Stimulated activated CD8-positive, alpha-beta memory T cell treated with anti-CD3 and anti-CD28 coated beads, Interleukin-15, amount 100 ng/mL, for 1 hour (primary cell): ENCODE measurements at places on chromosomes 16 and 17.

DNA sequence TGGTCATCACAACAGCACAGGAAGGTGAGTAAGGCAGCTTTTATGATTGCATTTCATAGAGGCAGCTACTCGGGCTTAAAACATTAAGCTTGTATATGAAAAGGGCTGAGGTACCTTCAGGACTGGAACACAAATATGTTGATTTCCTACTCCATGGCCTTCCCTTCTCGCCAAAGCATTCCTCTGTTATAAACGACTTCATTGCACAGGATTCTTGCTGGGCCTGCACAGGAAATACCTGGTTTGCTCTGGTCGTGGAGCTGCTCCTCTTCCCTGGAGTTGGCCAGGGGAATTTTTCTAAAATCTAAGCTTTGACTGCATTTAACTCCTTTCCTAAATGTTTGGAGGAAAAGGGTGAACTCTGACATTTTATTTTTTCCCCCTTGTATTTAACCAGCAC is 49.0 kb downstream of the CHD9 start:
- no peak for DNase-seq

DNA sequence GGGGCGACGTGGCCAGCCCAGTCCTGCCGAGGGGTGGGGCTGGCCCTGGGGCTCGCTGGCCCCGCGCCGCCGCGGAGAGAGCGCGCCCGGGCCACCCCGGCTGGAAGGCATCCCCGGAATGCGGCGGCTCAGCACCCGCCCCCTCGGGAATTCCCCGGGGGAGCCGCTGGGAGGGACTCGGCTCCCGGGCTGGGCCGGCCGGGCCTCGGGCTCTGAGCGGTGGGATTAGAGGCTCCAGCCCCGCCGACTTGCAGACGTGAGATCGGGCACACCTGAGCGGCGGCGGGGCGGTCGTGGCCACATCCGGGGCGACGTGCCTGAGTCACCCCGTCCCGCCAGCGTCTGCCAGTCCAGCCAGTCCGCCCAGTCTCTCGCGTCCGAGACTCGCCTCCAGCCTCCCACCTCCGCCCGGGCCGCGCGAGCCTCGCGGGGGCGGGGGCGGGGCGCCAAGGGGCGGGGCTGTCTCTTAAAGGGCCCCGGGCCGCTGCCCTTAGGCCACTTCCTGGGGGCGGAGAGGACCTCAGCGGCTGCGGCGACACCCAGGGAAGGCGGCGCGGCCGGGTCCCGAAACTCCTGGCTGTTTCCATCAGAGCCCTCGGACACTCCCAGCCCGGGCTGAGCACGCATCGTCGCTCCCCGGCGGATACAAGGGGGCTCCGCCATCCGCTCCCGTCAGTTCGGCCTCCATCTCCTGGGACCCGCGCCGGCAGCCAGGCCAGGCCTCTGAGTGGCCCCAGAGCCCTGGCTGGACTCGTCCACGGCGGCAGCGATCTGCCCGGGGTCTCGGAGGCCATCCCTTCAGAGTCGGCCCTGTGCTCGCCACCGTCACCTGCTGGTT is at the start of gene KCTD11:
KCTD11 (plus strand) TSS at position 498 of the 838 bp plus-strand sequence.
- peak; percentile 42 for DNase-seq

DNA sequence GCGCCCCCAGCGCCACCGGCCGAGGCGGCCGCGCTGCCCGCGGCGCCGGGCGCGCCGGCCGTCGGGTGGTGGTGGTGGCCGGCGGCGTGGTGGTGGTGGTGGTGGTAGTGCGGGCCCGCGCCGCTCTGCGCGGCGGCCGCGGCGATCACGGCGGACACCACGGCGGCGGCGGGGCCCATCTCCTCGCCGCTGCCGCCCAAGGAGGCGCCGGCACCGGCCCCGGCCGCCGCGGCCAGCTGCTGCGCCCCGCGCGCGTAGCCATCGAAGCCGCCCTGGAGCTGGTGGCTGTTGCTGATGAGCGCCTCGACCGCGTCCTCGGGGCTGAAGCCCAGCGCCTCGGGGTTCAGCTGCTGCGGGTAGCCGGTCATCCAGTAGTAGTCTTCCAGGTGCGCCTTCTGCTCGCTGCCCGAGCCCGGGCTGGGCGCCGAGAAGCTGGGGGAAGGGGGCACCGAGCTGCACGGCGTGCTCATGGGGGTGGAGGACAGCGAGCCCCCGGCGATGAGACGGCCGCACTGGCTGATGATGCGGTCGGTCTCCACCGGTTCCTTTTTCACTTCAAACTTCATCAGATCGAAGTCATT is 1.2 kb downstream of the MAF start:
- DNase-seq: no peak

DNA sequence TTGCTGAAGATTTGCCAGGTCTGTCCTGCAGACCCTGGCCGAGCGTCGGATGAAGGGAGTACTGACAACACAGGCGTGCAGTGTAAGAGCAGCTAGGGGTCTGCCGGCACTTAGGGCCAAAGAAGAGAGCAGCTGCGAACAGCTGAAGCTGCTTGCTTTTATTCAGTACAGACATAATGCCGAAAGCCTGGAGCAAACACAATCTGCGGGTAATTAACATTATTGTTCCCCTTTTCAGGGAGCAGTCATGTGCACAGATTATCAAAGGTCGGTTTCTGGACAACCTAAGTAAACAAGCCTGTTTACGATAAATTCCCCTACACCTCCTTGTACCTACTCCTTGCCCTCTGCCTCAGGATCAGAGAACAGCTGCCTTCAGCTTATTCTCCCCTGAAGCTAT is 12.0 kb upstream of the KRT23 start:
- no peak for DNase-seq
